H9 (cell line): ENCODE measurements at places on chromosomes 5 and 9.
A peak's percentile ranks its signal among the peaks of the same experiment; 100 is the strongest.

- no peak for DNase-seq
Measured at GRCh38 chr9:69996967-69997366, 46.7 kb upstream of the MAMDC2 start.

- no peak for DNase-seq
Measured at GRCh38 chr5:55868846-55869245, 17.7 kb downstream of the IL31RA start.

DNA sequence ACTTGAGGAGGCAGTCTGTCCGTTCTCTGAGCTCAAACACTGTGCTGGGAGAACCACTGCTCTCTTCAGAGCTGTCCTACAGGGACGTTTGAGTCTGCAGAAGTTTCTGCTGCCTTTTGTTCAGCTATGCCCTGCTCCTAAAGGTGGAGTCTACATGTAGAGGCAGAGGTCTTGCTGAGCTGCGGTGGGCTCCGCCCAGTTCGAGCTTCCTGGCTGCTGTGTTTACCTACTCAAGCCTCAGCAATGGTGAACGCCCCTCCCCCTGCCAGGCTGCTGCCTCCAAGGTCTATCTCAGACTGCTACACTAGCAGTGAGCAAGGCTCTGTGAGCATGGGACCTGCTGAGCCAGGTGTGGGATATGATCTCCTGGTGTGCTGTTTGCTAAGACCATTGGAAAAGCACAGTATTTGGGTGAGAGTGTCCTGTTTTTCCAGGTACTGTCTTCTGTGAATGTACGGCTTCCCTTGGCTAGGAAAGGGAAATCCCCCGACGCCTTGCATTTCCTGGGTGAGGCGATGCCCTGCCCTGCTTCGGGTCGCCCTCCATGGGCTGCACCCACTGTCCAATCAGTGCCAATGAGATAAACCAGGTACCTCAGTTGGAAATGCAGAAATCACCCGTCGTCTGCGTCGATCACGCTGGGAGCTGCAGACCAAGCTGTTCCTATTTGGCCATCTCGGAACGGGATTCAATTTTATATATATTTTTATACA is 58.5 kb downstream of the CNTRL start:
- DNase-seq: peak; percentile 83

DNA sequence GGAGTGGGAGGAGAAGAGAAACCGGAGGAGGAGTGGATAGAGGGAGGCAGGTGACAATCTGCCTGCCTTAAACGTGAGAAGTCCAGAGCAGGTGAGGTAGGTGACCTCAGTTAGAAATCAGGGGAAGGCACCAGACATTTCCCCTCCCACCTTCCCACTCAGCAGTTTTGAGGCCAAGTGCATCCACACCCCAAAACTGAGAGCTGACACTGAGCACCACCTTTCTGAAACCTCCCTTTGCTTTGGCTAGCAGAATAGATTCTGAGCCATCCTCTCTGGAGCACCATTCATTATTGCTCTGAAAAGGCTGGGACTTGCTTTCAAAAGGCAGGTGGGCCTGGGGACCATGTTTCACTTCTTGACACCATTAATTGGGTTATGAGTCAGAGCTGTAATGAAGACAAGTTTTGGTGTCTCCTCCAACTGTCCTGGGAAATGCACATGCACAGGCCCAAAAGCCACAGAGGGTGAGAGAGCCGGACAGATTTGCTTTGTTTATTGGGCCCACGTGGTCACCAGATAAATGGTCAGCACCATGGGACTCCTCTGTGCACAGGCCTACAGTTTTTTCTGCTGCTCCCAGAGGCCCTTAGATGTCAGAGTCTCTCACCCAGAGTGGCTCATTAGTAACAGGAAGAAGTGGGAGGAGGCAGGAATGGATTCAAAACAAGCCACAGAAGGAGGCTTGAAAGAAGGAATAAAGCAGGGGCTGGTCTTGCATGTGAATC is 314.7 kb downstream of the TLE1 start:
- DNase-seq: no peak
